ENCODE measurements at places on chromosomes 12 and 14. TPM values are rescaled to one million over a fixed set of nuclear protein-coding genes. Genes with fewer than 3 reads are reported as not detected.

DNA sequence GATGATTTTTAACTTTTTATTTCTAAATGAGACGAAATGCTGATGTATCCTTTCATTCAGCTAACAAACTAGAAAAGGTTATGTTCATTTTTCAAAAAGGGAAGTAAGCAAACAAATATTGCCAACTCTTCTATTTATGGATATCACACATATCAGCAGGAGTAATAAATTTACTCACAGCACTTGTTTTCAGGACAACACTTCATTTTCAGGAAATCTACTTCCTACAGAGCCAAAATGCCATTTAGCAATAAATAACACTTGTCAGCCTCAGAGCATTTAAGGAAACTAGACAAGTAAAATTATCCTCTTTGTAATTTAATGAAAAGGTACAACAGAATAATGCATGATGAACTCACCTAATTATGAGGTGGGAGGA lies 139.6 kb downstream of the HMGA2 start:
- H3K27me3 ChIP-seq = no peaks in the 10 kb centered on the region
- no peak overlapping the region for H3K27ac ChIP-seq
- no peak for DNase-seq
- H3K4me3 ChIP-seq = no peak overlapping the region
- H3K4me1 ChIP-seq = peaks cover 50% of the 10 kb centered on the region
- no peaks in the 10 kb centered on the region for H3K36me3 ChIP-seq

- peaks cover 22% of the 10 kb centered on the region for H3K4me1 ChIP-seq
- peaks cover 15% of the 10 kb centered on the region for H3K36me3 ChIP-seq
- DNase-seq = no peak
- H3K4me3 ChIP-seq = no peak overlapping the region
- no peak overlapping the region for H3K27ac ChIP-seq
Measured at GRCh38 chr12:49665384-49665783, 41.8 kb downstream of the FMNL3 start.

DNA sequence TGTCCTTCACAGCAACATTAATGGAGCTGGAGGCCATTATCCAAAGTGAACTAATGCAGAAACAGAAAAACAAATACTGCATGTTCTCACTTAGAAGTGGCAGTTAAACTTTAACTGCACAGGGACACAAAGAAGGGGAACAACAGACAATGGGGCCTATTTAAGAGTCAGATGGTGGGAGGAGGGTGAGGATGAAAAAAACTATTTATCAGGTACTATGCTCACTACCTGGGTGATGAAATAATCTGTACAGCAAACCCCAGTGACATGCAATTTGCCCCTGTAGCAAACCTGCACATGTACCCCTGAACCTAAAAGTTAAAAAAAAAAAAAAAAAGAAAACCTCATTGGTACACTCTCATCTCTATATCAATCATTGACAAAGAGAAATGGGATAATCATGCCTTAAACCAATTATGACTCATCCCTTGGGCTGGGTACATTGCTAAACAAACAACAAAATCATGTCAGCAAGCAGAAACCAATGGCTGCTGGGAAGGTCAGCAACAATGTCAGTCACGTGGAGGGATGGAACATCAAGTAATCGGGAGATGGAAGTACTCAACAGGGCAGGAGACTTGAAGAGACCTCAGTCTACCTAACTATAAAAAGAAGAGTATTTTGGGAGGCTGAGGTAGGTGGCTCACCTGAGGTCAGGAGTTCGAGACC lies 479.2 kb downstream of the RMST start:
- no peak for DNase-seq
- H3K4me1 ChIP-seq = peaks cover 44% of the 10 kb centered on the region
- H3K27me3 ChIP-seq = no peaks in the 10 kb centered on the region
- no peaks in the 10 kb centered on the region for H3K36me3 ChIP-seq
- H3K4me3 ChIP-seq = no peak overlapping the region
- H3K27ac ChIP-seq = peak overlapping the region; percentile 87

DNA sequence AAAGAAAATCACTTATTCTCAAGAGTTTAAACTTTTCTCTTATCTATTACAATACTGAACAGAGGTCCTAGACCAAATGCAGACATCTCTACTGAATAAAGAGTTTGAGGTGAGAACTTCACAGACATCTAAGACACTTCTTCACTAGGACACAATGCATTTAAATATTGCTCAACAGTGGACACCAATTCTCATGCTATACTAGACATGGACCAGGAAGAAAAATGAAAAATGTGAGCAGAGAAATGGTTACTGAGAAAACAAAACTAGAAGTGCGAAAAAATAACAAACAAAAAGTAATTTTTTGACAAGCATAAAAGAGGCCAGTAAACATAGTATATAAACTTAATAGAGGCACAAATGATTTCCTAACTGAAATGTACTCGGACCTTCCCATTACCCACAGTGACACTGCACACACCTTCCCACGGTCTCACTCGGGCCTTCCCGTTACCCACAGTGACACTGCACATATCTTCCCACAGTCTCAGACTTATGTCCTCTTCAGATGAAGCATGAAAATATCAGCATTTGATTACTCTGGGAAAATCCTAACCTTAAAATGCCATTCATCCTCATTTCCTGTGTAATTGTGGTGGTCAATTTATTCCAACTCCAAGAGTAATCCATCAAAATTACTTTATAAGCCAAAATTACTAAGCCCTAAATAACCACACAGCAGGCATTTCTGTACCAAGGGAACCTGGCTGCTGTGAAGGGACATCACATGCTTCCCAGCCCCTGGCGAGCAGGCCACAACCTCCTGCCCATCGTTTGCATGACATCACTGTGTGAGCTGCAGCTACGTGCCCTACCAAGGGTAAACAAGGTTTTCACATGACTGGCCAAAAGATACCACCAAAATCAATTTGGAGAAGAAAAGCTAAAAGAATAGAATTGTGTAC lies 6.4 kb downstream of the SLC15A4 start:
- peak overlapping the region; percentile 67 for H3K27ac ChIP-seq
- no peak overlapping the region for H3K4me3 ChIP-seq
- H3K36me3 ChIP-seq = peaks cover 48% of the 10 kb centered on the region

DNA sequence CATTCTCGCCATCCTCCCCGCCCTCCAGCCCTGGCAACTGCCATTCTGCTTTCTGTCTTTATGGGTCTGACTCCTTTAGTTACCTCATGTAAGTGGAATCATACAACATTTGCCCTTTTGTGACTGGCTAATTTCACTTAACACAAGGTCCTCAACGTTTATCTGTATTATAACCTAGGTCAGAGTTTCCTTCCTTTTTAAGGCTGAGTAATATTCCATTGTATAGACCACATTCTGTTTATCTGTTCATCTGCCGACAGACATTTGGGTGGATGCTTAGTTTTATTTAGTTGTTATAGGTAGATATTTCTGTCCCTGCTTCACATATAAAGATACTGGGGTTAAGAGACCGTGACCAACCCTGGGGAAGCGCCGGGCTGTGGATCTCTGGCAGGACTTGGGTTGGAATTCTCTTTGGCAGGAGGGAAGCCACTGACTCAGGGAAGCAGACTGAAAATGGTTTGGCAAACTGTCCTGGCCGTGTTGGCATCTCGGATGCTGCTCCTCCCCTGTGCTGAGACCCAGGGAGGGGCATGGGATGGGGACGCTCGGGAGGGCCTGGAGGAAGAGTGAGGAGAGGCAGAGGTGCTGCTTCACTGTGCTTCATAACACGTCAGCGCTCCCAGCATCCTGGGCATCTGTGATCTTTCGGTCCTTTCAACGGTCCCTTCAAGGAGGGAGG lies 38.9 kb downstream of the TEAD4 start:
- H3K4me1 ChIP-seq = no peaks in the 10 kb centered on the region
- H3K4me3 ChIP-seq = no peak overlapping the region
- peaks cover 87% of the 10 kb centered on the region for H3K36me3 ChIP-seq
- no peaks in the 10 kb centered on the region for H3K27me3 ChIP-seq

GRCh38 chr14:61615743-61616523 lies 79.4 kb upstream of the HIF1A start:
- H3K27ac ChIP-seq = peak overlapping the region; percentile 74
- H3K4me3 ChIP-seq = no peak overlapping the region
- peak; percentile 66 for DNase-seq
- peaks cover 31% of the 10 kb centered on the region for H3K4me1 ChIP-seq
- H3K36me3 ChIP-seq = no peaks in the 10 kb centered on the region

GRCh38 chr14:85459361-85460000 lies 70.5 kb upstream of the FLRT2 start:
- no peaks in the 10 kb centered on the region for H3K36me3 ChIP-seq
- no peaks in the 10 kb centered on the region for H3K27me3 ChIP-seq
- no peaks in the 10 kb centered on the region for H3K4me1 ChIP-seq
- DNase-seq = no peak
- H3K4me3 ChIP-seq = no peak overlapping the region

DNA sequence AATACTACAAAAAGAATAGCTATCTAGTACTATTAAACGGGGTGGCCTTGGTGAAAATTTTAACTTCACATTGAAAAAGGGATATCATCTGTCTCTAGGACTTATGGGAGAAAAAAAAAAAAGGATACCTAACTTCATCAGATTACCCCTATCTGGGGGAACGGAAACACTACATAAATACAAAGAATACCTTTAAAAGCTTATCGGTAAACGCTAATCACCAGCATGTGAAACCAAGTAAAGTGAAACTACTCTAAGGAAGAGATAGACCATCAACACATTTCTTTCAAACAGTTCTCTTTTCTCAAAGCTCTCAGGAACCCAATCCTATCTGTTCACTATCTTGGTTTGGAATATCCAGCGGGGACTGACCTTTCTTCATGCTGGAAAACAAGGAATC lies 3.5 kb downstream of the KICS2 start:
- H3K36me3 ChIP-seq = peaks cover 4% of the 10 kb centered on the region
- no peaks in the 10 kb centered on the region for H3K27me3 ChIP-seq
- no peak overlapping the region for H3K27ac ChIP-seq
- no peak overlapping the region for H3K4me3 ChIP-seq

- H3K4me3 ChIP-seq = peak overlapping the region; percentile 40
- peaks cover 37% of the 10 kb centered on the region for H3K4me1 ChIP-seq
- no peak for DNase-seq
- H3K27me3 ChIP-seq = no peaks in the 10 kb centered on the region
Measured at GRCh38 chr12:6277982-6278438, 32.5 kb upstream of the PLEKHG6 start.

- peaks cover 14% of the 10 kb centered on the region for H3K4me1 ChIP-seq
- peaks cover 15% of the 10 kb centered on the region for H3K36me3 ChIP-seq
- H3K4me3 ChIP-seq = no peak overlapping the region
- DNase-seq = no peak
- no peaks in the 10 kb centered on the region for H3K27me3 ChIP-seq
- H3K27ac ChIP-seq = no peak overlapping the region
Measured at GRCh38 chr14:54489731-54490444, 1.1 kb upstream of the GMFB start.

DNA sequence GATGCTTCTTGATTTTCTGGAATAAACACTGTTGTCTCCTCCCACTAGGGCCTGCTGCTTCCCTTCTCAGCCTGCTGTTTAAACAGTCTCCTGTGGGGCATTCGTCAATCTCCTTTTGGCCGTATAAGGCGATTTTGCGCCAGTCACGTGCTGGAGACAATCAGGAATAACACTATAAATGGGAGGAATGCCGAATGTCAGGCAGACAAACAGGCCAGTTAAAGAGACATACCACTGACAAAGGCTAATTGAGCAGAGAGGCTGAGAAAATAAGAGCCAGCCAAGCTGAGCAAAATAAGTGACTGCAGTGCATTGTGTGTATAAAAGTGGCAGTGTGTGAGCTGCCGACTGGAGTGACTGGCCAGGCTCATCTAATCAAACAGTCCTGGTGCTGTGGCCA lies 23.3 kb downstream of the DMAC2L start:
- no peaks in the 10 kb centered on the region for H3K27me3 ChIP-seq
- H3K4me3 ChIP-seq = no peak overlapping the region
- H3K36me3 ChIP-seq = no peaks in the 10 kb centered on the region
- DNase-seq = peak; percentile 47
- peaks cover 23% of the 10 kb centered on the region for H3K4me1 ChIP-seq

DNA sequence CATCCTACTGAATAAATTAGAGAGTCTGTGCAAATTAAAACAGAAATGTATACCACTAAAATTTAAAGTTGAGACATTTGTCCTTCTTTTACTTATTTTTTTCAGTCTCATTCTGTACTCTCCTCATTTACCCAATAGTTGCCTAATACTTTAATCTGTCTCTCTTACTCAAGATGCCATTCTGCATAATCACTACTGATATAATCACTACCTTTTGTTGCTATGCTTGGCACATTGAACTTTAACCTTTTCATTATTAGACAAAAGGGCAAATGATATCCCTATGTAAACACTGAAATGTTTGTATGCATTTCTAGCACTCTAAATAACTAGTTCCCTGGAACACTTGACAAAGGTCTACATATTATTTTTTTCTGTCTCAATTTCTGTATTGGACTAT lies 1108.3 kb upstream of the FLRT2 start:
- H3K27ac ChIP-seq = no peak overlapping the region
- no peaks in the 10 kb centered on the region for H3K27me3 ChIP-seq
- no peaks in the 10 kb centered on the region for H3K4me1 ChIP-seq
- H3K4me3 ChIP-seq = no peak overlapping the region

- no peaks in the 10 kb centered on the region for H3K36me3 ChIP-seq
- no peak overlapping the region for H3K4me3 ChIP-seq
- no peak for DNase-seq
- no peaks in the 10 kb centered on the region for H3K4me1 ChIP-seq
- no peaks in the 10 kb centered on the region for H3K27me3 ChIP-seq
Measured at GRCh38 chr12:73161970-73162369, 889.8 kb downstream of the TRHDE start.

- no peak overlapping the region for H3K4me3 ChIP-seq
- no peaks in the 10 kb centered on the region for H3K4me1 ChIP-seq
- DNase-seq = no peak
- H3K36me3 ChIP-seq = no peaks in the 10 kb centered on the region
- H3K27ac ChIP-seq = no peak overlapping the region
- H3K27me3 ChIP-seq = no peaks in the 10 kb centered on the region
Measured at GRCh38 chr14:97697772-97698171, 900.6 kb downstream of the VRK1 start.

DNA sequence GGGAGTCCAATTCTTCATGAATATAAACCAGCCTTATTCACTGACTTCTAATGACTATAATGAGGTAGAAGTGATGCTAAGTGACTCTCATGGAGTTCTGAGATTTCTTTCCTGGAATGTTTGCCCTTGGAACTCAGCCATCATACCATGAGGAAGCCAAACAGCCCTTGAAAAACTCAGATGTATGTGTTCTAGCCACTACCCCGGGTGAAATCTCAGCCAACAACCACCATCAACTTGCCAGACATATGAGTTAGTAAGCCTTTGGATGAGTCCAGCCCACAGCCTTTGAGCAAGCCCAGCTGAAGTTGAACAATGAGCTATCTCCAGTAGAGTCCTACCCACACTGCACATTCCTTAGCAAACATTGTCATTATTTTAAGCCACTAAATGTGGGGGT lies 149.5 kb downstream of the SLC6A15 start:
- H3K36me3 ChIP-seq = no peaks in the 10 kb centered on the region
- no peak for DNase-seq
- H3K4me3 ChIP-seq = no peak overlapping the region

GRCh38 chr12:16163901-16164300 lies 113.6 kb downstream of the SLC15A5 start:
- H3K27ac ChIP-seq = no peak overlapping the region
- no peaks in the 10 kb centered on the region for H3K27me3 ChIP-seq
- no peak for DNase-seq
- H3K4me3 ChIP-seq = no peak overlapping the region

ACSM4 gene
- total RNA-seq = not detected

AQP2 gene
- not detected for total RNA-seq

PRH2 gene
- not detected for total RNA-seq

C14orf180 gene
- total RNA-seq = not detected

CLEC1B gene
- total RNA-seq = not detected

C12orf50 gene
- not detected for total RNA-seq

KIF5A gene
- 2.8 TPM for total RNA-seq

TRPV4 gene
- not detected for total RNA-seq

GNPTAB gene
- total RNA-seq = 15.9 TPM

TAS2R42 gene
- total RNA-seq = not detected

SERPINA12 gene
- not detected for total RNA-seq

COPS7A gene
- total RNA-seq = 80.2 TPM

KCNA5 gene
- total RNA-seq = not detected

ESRRB gene
- total RNA-seq = 0.03 TPM

ARHGAP9 gene
- total RNA-seq = 30.6 TPM

LRRC9 gene
- total RNA-seq = not detected

APOF gene
- not detected for total RNA-seq

All from SJSA1 (cell line).